NCI-H1105 treated with DMSO at 0.1 percent for 48 hours (cell line): ENCODE measurements at places on chromosomes 1 and 21.

GRCh38 chr1:160768295-160768657, 27.7 kb upstream of the LY9 start:
- no peak for DNase-seq

DNA sequence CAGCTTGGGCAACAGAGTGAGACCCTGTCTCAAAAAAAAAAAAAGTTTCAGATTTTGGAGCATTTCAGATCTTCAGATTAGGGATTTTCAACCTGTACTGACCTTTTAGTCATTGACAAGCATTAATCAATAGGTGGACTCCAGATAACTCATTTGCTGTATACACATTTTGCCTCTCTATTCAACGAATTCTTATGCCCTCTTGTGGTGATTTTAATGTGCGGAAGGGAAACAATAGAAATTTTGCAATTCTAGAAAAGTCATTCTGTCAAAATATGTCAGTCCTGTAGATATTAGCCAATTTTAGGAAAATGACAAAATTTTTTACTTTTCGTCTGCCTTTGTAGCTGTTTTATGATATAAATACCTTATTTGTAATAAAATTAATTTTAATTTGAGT, 11.6 kb upstream of the OR2G2 start:
- DNase-seq = no peak

- DNase-seq = no peak
Measured at GRCh38 chr1:84724128-84724860, 34.0 kb upstream of the SSX2IP start.

DNA sequence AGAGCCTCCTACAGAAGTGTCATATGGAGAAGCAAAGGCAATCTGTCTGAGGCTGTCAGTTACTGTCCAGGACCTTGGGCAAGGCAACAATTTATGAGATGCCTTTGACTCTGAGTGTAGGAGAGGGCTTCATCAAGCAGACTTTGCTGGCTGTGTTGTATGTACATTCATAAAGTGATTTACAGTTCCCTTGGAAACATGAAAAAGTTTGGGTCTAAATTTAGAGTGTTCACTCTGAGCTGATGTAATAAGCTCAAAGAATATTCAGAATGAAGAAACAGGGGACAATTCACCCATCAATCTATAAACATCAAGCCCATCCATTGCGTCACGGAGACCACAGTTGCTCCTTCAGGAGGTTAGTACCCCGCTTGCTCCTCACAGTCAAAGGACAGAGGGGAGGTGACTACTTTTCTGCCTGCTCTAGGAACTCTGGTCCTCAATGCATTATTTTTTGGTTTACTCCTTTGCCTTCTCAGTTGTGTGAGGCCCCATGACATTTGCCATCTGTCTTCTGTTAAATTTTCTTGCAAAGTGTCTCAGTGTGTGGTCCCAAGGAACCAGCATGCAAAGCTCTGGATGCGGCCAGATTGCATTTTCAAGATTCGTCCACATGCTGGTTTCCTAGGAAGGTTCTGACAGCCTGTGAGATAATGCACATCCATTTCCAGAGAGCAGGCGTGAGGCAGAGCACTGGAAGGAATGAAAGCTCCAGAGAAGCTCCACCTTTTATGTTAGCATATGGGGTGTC, 241.1 kb upstream of the KIAA0040 start:
- no peak for DNase-seq

GRCh38 chr1:68590473-68590872, 93.6 kb upstream of the DEPDC1 start:
- DNase-seq = no peak

DNA sequence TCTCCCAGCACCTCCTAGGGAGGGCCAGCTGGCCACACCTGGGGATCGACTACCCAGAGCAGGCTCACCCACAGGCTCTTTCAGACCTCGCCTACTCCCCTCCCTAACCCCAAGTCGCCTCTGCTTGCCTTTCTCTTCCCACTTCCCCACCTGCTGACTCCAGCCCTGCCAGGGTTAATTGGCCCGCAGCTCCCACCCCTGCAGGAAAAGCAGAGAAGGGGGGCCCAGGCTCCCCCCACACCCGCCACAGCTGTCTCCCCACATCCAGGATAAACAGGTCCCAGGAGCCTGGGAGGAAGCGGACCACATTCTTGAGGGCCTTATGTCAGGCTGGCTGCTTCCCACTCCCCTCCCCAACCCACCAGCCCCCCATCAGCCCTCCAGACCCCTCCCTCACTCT, 45.0 kb downstream of the TAS1R2 start:
- no peak for DNase-seq

- DNase-seq = no peak
Measured at GRCh38 chr1:158577561-158577960, 2.1 kb downstream of the OR10X1 start.

- DNase-seq = peak; percentile 57
Measured at GRCh38 chr1:221832617-221833016, 90.7 kb upstream of the DUSP10 start.

- DNase-seq = no peak
Measured at GRCh38 chr1:89698624-89699023, 65.7 kb downstream of the LRRC8C start.

- no peak for DNase-seq
Measured at GRCh38 chr1:56525489-56526041, 53.8 kb downstream of the PLPP3 start.

- DNase-seq = no peak
Measured at GRCh38 chr1:167022384-167022783, 33.3 kb downstream of the MAEL start.

GRCh38 chr1:33082575-33083108, 1.7 kb downstream of the AZIN2 start:
- DNase-seq = no peak

GRCh38 chr1:202710070-202711045, at the start of gene SYT2:
TSS of gene SYT2 (minus strand) at chr1:202710454. CDS start at chr1:202605772, 104,682 bp downstream.
- peak; percentile 75 for DNase-seq

- no peak for DNase-seq
Measured at GRCh38 chr21:15904389-15904788, 174.6 kb downstream of the USP25 start.

GRCh38 chr1:149942207-149942606, 5.5 kb upstream of the MTMR11 start:
- DNase-seq = no peak

GRCh38 chr1:176066709-176067108, 140.4 kb downstream of the COP1 start:
- DNase-seq = no peak

GRCh38 chr1:235090406-235091069, 38.1 kb downstream of the TOMM20 start:
- no peak for DNase-seq

DNA sequence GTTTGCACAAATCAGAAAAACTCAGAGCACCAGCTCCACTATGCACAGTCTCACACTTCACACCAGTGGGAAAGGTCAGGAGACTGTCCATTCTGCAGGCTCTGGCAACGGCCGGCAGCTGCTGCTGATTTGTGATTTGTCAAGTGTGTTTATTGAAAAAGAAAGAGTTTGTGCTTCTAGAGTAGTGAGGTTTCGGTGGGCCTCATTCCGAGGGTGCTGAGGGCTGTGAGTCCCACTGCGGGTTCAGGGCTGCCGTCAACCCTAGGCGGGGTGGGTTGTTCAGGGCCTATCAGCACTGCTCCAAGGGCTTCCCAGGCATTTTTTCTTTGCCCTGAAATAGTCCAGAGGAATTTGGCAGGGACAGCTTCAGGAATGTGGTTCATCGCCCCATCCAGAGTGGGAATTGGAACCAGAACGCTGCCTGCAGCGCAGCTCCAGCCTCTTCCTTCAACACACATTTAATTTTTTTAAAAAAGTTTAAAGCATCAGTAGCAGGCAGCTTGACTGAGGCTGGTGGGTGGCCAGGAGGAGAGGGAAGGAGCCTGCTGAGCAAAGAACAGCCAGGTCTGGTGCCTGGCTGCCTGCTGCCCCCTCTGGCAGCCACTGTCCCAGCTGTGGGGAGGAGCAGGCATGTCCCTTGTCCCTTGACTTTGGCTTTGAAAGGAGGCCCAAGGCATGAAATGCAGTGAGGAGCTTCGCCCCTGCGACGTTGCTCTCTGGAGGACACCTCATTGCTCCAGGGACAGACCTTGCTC, 19.7 kb downstream of the STUM start:
- no peak for DNase-seq

DNA sequence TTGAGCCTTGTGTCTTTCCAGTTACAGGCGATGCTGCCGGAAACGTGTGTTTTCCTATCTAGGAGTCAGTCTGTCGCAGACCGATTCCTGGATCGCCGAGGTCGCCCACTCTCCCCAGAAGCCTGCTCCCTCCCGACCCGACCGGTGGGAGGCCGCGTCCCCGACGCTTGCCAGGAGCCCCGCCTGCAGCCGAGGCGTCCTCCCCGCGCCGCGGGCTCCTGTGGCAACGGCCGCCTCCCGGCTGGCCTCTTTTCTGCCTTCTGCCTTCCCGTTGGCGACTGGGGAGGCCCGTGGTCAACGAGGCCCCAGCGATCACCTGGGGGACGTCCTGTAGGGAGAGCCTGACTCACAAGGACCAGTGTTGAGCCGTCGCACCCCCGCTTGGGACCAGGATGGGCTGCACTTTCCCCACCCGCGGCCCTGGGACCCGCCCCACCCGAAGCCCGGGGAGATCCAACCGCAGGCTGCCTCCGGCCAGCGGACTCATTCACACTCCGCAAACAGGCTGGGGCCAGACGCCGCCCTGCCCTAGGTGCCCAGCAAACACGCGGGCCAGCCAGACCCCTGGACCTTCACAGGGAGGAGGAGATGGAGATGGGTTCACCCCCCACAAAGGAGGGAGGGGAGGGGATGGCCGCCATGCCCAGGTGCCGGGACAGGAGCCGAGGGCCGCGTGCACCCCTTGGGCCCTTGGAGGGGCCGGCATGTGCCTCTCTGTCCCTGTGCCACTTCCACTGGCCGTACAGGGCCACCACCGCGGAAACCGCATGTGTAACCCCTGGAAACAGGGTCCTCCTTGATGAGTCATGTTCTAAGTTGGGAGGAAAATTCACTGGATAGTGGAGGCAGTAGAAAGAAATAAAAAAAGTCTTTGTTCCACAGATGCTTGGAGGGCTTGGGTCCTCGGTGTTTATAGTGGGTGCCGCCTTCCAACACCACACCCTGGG, 7.2 kb upstream of the COL6A1 start:
- DNase-seq = no peak

DNA sequence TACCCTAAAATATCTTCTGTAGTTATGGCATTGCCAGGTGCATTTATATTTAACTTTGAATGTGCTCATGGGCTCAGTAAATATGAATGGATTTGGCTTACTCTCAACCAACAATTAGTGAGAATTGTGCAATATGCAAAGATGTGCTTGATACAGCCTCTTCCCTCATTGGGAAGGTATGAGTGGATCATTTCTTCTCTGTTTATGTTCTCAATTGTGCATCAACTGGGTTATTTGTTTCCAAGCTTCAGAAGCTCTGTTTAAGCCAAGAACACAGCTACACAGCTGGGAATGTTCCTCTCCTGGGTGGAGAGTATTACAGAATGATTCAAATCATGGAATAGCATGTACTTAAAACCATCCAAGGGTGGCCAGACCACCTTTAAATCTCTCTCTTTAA, 17.6 kb upstream of the MAP1LC3C start:
- no peak for DNase-seq

DNA sequence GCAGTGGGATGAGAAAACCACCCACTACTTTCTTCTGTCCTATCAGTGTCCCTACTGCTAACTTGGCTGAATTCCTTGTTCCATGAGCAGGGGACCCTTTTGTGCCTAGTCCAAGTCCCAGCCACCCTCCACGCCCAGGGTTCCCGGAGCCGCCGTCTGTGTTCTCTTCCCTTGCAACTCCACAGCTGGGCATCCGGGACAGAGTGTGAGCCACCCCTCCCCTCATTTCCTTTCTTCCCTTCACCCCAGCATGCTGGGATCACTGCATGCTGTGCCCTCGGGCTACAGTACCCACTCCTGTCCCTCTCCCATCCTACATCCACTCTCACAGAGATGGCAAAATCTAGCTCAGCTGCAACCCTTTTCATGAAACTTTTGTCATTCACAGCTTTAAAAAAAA, 44.5 kb downstream of the PGBD5 start:
- no peak for DNase-seq

DNA sequence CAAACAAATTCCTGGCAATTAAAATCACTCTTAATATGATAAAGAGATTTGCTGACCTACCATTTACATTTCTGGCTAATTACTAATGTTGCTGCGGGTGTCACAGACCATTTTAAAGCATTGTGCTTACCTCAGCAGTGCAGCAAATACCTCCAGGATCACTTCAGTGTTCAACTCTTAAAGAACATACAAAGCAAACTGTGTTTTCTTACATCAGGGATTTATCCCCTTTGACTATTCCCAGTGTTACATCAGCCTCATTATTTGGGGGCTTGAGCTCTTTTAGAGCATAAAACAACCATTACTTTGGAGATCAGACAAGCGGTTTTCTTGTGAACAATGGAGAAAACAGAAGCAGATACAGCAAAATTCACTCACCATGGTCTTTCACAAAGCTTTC, 185.4 kb downstream of the LYPLAL1 start:
- peak; percentile 46 for DNase-seq

GRCh38 chr1:154739654-154740053, 130.4 kb downstream of the KCNN3 start:
- no peak for DNase-seq

DNA sequence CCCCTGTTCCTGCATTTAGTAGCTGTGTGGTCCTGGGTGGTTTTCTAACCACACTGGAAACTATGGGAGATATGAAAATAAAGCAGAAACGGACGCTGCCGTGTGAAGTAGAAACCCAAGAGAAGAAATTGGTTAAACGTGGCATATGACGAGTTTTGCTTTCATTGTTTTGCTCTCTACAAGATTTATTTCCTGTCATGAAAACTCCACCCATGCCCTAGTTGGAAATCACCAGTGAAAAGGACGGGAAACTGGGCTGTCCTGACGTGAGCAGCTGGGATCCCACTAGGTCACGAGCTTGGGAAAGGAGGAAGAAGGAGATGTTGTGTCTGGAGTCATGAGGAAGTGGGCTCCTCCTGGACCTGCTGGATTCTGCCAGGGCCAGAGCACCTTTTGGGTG, 120.8 kb upstream of the GADD45A start:
- no peak for DNase-seq

GRCh38 chr1:237763137-237763536, 127.6 kb downstream of the ZP4 start:
- DNase-seq = no peak

- no peak for DNase-seq
Measured at GRCh38 chr1:76715474-76715873, 151.8 kb upstream of the ST6GALNAC5 start.

- no peak for DNase-seq
Measured at GRCh38 chr1:10304295-10304694, 93.9 kb downstream of the KIF1B start.

DNA sequence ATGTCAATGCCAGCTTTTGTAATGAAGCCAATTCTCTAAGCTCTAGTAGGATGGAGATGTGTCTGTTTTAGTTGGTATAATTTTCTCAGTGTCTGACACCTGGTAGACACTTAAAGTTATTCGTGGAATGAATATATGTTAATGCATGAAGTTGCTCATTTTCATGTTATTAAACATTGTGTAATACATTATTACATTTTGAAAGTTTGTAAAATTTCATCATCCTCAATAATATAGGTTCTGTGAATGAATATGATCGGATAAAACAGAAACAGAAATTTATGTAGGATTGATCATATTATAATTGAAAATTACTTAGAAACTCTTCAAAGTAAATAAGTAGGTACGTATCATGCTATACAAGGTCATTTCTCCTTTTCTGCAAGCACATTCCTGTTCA, 625.3 kb downstream of the PLA2G4A start:
- DNase-seq = no peak

- DNase-seq = no peak
Measured at GRCh38 chr1:171582589-171582988, 39.5 kb upstream of the MYOCOS start.
